ENCODE measurements at places on chromosomes 11 and 22. TPM values are rescaled to one million over a fixed set of nuclear protein-coding genes. Genes with fewer than 3 reads are reported as not detected.

XKR3 gene
- total RNA-seq: not detected

SHANK3 gene
- 3.6 TPM for total RNA-seq

LARGE1 gene
- 30.8 TPM for total RNA-seq

GRCh38 chr11:117690484-117691217, 106.4 kb downstream of the DSCAML1 start:
- H3K36me3 ChIP-seq: no peaks in the 10 kb centered on the region
- no peak overlapping the region for H3K4me3 ChIP-seq
- DNase-seq: no peak
- peaks cover 12% of the 10 kb centered on the region for H3K4me1 ChIP-seq
- no peak overlapping the region for H3K27ac ChIP-seq

DNA sequence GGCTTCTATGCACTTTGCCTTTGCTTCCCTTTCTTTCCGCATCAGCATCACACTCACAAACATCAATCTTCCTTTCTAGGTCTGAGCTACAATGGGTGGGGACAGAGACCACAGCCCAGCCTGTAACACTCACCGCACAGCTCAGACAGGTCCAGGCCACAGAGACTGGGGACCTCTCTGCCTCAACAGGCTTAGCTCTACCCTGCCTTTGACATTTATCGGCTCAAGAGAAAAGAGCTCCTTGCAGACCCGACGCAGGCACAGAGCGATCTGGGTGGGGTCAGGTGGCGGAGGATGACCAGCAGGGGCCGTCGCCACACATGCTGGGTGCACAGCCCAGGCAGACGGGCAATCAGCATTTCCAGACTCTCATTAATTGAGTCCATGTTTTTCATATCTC, 837.3 kb downstream of the TBC1D22A start:
- no peaks in the 10 kb centered on the region for H3K27me3 ChIP-seq
- H3K27ac ChIP-seq: no peak overlapping the region
- no peaks in the 10 kb centered on the region for H3K4me1 ChIP-seq
- no peak for DNase-seq

Data from neural progenitor cell (in vitro differentiated cells).